ENCODE measurements at places on chromosomes 4 and X.

DNA sequence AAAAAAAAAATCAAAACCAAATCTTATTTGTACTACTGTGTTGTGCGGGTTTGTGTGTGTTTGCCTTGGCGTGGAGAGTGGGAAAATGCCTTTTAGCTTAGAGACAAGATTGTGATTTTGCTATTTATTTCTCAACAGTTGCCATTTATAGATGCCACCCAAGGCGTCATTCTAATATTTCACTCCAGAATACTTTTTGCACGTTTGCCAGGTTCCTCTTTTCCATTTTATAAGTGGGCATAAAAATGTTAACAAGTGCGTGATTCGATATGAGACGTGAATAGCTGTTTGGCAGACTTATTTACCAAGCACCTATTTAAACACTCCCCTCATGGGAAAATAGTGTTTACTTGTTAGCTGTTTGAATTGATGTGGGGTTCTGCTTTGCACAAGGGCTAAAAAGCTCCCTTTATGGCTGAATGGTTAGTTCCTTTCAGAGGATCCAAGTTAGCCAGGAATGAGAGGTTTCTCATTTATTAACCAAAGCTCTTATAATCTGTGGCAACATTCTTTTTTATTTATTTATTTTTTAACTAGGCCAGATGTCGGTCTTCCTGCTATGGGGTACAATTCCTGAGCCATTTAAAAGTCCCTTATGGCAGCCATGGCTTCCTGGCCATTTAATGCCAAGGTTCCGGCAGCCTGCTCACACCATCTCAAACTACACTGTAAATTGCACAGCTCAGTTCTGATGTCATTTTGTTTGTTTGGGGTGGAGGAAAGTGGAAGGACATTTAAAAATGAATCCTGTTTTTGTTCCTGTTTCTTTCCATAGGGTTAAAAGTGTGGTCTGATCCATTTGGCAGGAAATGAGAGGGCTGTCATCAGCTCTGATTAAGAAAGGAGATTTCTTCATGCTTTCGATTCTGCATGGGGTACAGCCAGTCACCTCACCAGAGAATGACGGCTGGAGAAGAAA is 14.6 kb downstream of the SMIM20 start:
- peak; percentile 94 for DNase-seq

DNA sequence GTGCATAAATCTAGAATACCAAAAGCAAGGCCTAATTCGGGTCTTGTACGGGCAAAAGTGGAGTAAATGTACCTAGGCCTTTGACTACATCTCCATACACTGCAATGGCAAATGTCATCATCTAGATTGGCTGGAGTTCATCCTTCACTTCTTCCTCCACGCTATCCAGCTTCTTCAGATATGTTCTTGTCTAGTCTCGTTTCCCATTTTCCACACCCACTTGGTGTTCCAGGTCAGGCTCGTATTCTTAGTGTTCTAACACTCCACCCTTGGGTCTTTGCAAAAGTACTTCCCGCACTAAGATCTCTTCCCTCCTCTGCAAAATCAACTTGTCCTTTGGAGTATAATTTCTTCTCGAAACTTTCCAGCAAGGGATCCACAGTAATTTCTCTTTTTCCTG is 1.4 kb downstream of the COQ2 start:
- DNase-seq = no peak

DNA sequence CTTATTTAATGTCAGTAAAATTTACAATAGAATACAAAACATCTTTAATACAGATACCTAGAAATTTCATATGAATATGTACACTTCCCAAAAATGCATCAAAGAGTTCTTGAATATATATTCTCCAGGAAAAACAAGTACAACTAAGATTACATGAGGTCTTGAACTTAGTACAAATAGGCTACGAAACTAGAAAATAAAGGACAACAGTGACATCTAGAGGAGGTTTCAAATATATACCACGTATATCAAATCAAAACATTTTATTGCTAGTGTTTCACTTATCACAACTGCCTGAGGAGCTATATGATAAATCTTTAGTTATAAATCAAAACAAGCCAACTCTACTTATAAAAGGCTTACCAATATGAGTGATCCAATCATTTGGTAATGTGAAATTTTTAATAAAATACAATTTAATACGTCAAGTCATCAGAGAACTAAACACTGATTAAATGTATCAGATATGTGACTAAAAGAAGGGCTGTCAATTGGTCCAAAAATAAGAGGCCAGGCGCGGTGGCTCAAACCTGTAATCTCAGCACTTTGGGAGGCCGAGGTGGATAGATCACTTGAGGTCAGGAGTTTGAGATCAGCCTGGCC is 36.6 kb downstream of the ANAPC10 start:
- peak; percentile 16 for DNase-seq

GRCh38 chr4:142379277-142380051 is 466.6 kb downstream of the INPP4B start:
- DNase-seq = no peak

DNA sequence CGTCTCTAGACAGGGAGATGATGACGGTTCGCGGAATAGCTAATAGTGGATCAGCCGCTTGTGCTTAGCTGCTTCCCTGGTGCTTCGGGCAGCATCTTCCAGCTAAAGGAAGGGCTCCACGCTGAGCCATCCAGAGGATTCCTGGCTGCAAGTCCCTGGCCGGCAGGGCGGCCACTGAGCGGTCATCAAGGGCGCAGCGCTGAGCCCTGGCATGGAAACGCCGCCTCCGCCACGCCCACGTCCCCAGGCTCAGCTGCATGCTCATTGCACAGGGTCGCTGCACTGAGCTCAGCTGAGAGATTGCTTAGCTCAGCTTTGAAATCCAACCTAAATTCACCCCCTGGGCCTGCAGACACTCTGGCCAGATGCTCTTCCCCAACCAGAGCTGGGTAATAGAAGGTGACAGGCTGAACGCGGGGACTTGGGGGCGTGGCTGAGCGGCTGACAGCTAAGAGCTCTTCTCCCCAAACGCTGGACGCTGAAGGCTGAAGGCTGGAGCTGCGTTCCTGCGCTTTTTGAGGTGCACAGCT is 118.2 kb upstream of the KIT start:
- peak; percentile 27 for DNase-seq

DNA sequence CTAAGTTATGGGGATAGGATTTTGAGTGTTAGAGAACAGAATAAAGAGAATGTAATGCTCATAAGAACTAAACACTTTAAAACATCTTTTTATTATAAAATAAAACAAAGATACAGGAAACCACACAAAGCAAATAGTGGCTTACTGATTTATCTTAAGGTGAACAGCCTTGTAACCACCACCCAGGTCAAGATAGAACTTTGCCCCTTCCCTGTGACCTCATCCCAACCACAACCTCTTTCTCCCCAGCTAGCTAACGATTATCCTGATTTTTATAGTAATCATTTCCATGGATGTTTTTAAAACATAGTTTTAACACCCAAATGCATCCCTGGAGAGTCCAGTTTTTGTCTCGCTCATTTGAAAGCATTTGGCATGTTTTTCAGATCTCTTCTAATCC is 17.0 kb downstream of the HELT start:
- DNase-seq = no peak

DNA sequence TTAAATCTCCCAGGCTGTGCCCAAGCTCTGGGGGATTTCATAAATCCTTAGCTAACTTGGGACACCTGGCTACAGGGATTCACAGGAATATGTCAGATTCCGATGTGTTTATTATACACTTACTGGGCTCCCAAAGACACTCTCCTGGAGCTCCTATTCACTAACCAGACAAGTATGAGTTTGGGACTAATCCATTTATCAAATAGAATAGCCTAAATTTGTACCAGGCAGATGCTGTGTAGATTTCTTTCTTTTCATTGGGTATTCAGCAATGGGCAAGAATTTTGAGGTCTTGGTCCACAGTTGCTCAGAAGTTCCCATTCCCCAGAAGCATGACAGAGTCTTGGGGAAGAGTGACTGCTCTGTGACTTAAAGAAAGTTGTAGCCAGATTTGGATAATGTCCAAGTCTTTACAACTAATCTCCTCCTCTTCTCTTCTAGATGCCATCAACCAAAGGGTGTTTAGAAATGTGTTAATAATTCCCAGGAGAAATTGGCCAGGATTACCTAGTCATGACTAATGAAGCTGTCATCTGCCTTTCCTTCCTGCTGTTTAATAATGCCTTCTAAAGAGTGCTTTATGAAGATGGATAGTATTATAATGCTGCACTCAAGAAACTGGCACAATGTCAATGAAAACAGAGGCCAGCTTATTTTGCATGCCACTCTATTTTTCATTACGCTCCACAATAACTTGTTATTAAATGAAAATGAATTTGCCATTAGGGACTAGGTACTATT is 120.9 kb downstream of the CHIC2 start:
- DNase-seq = no peak

- peak; percentile 18 for DNase-seq
Observed at GRCh38 chrX:70452143-70452733, 7.6 kb downstream of the DLG3 start.

DNA sequence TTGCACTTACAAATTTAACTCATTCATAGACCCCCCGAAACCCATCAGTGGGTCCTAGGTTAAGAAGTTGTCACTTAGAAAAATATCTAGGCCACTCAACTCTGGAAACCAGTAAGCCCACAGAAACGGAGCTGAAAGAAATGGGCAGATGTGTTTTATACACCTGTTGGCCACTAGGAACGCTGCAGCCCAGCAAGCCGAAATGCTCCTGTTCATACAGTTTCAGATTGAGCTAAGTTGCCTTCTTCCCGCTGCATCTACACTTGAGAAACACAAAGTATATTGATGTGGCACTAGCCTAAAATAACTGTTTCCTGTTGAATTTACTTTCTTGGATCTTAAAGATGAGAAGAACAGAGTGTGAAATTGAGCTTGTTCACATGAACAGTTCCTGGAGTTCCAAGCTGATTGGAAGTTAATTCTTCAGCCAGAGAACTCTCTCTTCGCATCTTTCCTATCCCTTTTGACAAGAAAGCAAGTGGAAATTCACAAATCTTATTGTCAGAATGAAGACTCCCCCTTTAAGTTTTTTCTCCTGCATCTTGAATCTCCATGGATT is 174.1 kb downstream of the RBMX2 start:
- peak; percentile 13 for DNase-seq

DNA sequence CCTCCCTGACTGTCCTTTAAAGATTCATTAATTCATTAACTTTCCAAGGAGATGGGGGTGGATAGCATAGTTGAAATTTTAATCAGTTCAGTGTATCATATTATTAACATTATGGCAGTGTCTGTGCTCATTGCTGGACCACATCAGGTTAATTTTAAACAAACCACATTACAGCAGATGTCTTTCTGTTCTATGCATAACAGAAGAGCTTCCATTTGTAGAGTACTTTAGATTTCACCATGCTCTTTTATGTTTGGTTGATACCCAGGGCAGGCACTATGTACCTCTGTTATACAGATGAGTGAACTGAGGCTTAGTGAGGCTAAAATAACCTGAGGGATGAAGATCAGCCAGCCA is 41.1 kb downstream of the AFF2 start:
- no peak for DNase-seq

DNA sequence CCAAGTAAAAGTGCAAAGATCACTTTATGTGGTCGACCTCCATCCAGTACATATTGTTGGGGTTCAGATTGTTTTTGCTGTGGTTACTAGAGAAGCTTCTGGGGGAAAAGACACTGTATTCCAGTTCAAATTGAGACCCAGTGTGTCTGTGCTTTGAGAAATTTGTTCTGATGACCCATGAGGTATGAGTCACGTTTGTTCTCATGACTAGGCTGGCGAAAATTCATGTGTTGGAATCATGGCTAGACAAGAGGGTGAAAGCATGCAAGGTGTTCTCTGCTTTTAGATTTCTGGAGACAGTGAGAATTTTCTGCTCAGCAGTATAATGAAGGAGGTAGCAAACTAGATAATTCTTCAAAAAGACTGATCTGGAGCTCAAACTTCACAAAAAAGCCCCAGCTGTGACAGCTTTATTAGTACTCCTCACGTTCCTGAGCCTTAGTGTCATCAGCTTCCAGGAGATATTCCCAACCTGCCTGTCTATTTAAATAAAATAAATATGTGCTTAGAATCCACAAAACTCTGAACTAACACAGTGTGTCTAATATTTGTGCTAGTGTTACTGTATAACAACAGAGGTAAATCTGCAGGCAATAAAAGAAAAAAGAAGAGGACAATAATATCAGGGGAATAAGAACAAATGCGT is 24.4 kb upstream of the FAM47B start:
- no peak for DNase-seq

DNA sequence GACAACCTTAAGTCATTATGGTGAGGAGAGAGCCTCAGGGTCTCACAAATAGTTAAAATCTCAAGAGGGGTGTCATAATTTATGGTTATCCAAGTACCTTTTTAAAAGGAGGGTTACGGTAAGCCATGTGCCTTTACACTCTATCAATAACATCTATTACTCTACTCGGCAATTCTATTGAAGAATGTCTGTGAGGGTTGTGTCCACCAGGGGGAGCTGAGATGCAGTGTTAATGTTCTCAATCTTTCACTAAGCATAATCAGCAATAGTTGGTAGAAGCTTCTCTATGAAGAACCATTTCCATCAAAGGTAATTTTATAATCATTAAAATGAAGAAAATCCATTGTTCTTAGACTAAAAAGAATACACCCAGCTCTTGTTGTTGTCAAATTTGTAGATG is 457.4 kb downstream of the CENPC start:
- DNase-seq = no peak

GRCh38 chr4:173448608-173449379 is 49.9 kb upstream of the SCRG1 start:
- peak; percentile 50 for DNase-seq

GRCh38 chr4:116880625-116881024 is 204.8 kb downstream of the TRAM1L1 start:
- no peak for DNase-seq

DNA sequence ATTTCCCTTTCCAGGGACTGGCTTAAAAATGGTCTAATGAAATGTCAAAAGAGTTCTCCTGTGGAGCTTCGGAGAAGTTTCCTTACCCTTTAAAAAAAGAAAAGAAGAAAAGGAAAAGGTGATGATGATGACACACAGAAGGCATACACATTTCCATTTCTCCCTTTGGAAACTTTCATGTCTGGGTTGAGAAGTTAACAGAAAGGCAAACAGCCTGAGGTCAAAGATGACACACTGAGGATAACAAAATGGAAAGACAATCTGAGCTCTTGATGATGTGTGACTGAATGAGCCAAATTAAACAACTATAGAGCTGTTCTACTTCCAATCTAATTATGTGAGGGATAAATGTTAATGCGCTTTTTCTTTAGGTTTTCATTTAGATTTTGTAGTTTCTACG is 32.2 kb downstream of the NFXL1 start:
- no peak for DNase-seq

GRCh38 chr4:151105454-151106032 is 6.1 kb downstream of the RPS3A start:
- no peak for DNase-seq

DNA sequence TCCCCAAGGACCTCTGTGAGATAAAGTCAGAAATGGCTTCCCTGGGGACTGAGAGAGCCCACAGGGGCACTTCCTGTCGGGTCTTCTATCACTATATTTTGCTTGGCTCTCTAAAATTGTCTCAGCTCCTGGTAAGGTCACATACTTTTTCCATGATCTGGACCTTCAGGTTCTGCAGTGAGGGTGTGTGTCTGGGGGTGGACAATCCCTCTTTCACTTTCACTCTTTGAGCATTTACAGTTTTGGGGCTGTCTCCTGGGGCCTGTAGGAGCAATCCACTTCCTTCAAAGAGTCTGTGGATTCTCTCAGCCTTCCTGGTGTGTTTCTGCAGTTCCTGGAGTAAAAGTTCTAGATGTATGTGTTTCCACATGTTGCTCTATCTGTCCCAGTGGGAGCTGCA is 335.7 kb downstream of the FSTL5 start:
- no peak for DNase-seq

- no peak for DNase-seq
Observed at GRCh38 chr4:176217510-176217909, 22.1 kb upstream of the SPATA4 start.

GRCh38 chr4:72295966-72296557 is 264.3 kb downstream of the NPFFR2 start:
- no peak for DNase-seq

GRCh38 chr4:146255874-146256273 is 41.5 kb downstream of the REELD1 start:
- no peak for DNase-seq

All from NCI-H1092 (cell line).